ENCODE measurements at places on chromosomes 11 and 22. TPM values are rescaled to one million over a fixed set of nuclear protein-coding genes. Genes with fewer than 3 reads are reported as not detected.
A peak's percentile ranks its signal among the peaks of the same experiment; 100 is the strongest.

DNA sequence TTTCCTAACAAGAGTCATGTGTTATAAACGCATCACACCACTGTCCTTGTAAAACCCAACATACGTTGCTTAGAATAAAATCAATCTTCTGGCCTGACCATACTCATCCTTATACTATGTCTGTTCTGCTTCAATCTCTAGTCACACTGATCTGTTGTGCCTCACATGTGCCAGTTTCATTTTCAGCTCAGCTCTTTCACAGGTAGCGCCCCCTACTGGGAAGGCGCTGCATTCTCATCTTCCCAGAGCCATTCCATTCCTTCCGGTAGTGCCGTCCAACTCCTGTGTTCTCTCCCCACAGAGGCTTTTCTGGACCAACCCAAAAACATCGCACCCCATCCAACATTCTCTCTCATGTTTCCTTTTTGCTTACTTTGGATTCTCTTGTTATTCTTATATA is 22.2 kb downstream of the CASP5 start:
- no peak for DNase-seq

OR51I1 gene
- total RNA-seq = 0.28 TPM

DNA sequence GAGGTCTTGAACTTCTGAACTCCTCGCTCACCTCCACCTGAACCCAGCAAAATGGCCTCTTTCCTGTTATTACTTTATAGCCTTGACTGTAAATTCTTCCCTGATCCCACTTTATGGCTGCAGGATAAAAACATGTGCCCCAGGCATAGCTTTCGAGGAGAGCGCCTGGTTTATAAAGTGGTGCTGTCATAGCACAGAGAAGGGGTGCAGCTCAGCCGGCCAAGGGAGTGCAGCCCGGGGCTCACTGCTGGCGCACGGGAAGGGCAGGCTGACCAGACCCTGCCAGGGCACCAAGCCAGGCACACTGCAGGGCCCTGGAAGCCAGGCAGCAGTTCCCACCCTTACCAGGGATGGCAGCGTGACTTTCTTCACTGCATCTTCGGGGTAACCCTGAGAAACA is 50.9 kb downstream of the ISX start:
- no peak for DNase-seq

GRAP2 gene
- total RNA-seq = 1.8 TPM

DNA sequence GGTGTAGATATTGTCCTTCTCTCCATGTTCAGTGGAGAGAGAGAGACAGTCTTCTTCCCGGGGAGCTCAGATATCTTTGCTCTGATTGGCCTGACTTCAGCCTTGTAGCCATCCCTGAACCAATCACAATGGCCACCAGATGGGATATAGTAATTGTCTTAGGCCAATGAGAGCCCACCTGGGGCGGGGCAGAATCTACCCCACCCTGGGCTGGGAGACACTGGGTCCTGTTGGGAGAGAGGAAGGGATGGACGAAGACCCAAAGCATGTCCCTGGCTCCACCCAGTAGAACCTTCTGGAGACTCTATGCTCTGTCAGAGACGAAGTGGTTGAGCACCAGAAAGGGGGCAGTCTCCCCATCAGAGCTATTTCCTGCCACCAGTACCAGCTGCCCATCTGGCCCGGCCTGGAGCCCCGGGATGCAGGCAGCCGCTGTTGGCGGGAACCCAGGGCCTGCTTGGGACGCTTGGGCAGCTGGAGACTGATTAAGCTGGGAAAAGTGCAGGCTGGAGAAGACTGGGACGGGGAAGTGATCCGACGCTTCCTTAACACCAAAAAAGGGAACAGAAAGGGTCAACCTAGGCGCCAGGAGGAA is 31.6 kb upstream of the CBX7 start:
- no peak for DNase-seq

DNA sequence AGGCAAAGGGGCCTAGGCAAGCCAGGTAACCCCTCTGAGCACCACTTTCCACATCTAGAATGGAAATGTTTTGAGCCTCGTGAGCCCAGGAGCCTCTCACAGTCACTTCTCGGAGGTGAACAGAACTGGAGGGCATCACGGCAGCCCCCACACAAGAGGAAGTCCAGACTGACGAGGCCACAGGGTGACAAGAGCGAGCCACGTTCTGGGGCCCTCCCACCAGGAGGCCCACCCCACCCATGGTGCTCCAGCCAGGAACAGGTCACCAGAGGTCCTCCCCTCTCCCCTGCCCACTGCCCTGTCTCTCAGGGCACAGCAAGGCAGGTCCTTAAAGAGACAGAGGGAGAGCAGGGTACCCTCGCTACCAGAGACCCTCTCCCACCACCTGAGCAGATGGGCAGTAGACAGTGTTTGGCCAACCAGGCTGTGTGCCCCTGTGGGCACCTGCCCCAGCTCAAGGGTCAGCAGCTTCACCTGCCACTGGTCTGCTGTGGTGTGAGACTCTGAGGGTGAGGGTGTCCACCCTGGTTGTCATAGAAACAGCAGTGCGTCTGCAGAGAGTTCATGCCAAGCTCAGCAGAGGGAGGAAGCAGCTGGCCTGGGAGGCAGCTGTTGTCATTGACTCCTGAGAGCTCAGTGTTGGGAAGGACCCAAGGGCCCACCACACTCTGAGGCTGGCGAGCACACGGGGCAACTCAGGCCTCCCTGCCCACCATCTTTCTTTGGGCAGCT is 31.4 kb downstream of the RSPH14 start:
- peak; percentile 53 for DNase-seq
